Hindlimb muscle (tissue), 1 donor: ENCODE measurements at places on chromosomes 7 and 10.

DNA sequence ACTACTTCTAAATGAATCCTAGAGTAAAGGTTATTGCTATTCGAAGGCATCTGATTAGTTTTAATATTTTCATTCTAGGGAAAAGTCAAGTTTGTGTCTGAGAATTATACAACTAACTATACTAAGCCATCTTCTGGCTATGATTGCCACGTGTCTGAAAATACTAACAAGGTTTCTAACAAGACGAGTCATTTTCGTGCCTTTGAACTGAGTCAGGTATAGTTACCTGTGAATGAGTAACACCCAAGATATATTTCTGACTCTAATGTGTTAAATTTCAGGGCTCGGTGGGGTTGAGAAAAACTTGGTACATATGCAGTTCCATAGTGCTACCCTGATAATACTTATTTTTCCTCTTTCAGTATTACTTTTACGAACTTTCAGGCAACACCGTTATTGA, 35.5 kb downstream of the TASOR2 start:
- no peak for DNase-seq

DNA sequence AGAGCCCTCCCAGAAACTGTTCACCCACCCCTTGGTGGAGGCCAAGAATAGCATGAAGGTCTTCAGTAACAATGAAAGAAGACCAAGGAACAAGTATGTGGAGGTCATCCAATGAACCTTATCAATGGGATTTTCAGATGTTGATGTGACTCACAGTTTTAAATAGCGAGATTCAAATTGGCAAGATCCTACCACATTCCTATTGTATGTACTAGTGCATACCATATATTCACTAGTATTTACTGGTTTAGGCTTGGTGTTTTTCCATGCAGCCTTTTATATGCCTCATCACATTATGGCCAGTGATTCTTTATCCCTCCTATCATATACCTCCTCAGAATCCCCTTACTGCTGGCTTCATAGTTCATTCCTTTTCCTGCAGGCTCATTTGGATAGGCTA, 54.4 kb downstream of the ITGB8 start:
- DNase-seq: no peak

GRCh38 chr7:70893422-70893821, 238.5 kb upstream of the GALNT17 start:
- no peak for DNase-seq

GRCh38 chr7:21092766-21093702, 306.3 kb upstream of the SP8 start:
- DNase-seq: no peak

GRCh38 chr10:31353574-31353973, 34.6 kb downstream of the ZEB1 start:
- no peak for DNase-seq

DNA sequence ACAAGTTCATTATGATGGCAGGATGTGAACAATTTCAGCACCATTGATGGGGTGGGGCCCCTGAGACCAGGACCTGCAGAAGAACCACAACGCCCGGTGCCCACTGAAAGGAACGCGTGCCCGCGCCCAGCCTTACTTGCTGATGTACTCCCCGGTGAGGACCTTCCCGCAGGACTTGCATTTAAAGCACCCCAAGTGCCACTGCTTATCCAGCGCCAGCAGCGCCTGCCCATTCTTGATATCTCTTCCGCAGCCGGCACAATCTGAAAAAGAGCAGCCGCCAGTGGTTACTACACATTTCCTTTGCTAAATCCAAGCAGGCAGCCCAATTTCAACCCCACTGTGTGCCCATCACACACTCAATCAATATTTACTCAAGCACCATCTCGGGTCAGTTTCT, 110.6 kb downstream of the ABLIM1 start:
- DNase-seq: no peak

DNA sequence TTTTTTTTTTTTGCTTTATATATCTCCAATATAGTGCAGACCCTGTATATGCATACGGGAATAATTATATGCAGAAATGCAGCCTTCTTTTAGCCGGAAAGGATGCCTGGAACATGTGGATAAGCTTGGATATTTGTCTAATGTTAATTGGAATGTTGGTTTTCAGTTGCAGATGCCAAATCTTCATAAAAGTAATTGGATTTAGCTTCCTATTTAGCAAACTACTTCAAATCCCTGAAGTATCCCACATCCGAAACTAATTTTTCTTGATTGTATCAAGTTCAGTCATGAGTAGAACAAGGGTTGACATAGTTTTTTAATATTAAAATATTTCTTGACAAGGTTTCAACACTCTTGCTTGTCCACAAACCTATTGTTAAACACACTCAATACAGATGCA, 281.7 kb downstream of the BBS9 start:
- DNase-seq: no peak

DNA sequence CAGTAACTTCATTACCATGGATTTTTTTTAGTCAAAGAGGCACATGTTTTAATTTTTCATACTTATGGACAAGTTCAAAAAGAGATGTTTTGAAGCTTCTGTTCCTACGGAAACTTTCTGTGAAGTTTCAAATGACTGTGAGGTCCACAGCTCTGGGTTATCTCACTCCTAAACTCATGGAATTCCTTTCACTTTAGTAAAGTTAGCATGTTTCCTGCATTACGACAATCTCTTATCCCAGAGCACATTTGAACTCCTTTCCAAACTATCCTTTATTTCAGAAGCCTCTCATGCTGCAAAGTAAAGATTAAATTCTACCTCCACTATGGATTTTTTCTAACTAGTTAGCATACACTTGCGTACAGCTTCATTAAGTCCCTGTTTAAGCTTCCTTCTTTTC, 15.3 kb upstream of the ADD3 start:
- no peak for DNase-seq

DNA sequence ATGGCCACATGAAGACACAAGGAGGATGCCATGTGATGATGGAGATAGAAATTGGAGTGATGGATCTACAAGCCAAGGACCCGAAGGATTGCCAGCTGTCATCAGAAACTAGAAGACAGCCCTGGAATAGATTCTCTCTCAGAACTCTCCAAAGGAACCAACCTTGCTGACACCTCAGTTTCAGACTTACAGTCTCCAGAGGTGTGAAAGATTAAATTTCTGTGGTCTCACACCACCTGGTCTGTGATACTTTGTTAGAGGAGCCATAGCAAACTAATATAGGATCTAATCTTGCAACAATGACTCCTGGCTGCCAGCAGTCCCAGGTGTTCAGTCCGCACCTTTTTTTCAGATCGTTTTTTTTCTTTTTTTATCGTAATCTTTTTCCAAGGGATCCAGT, 647.3 kb upstream of the GHITM start:
- no peak for DNase-seq

- DNase-seq: no peak
These were observed 38.1 kb downstream of the ADAP1 start for GRCh38 chr7:916291-916941.

- DNase-seq: peak; percentile 88
These were observed 141.3 kb downstream of the NRP1 start for GRCh38 chr10:33193057-33193700.

GRCh38 chr7:92275327-92275726, 29.6 kb downstream of the ANKIB1 start:
- no peak for DNase-seq

GRCh38 chr7:72706521-72706920, 121.5 kb downstream of the TYW1B start:
- DNase-seq: no peak

- DNase-seq: no peak
These were observed 10.7 kb upstream of the CHST15 start for GRCh38 chr10:124104011-124104627.

GRCh38 chr10:84205049-84205852, 10.9 kb downstream of the CDHR1 start:
- no peak for DNase-seq

DNA sequence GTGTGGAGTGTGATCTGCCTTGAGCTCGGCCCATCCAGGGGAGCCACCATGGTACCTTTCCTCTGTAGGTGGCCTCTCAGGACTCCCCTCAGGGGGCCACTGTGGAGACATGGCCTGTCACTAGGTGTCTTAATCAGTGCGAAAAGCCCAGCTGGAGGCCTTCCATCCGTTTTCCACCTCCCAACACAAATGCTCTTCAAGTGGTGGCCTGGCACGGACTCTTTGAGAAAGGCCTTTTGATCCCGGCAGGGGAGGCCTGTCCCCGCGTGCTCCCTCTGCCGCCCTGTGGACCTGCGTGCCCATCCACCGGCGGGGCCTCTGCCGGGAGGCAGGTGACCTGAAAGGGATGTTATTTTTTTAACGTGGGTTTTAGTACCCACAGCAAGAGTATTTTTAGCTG, 149.5 kb downstream of the RGS10 start:
- DNase-seq: no peak

DNA sequence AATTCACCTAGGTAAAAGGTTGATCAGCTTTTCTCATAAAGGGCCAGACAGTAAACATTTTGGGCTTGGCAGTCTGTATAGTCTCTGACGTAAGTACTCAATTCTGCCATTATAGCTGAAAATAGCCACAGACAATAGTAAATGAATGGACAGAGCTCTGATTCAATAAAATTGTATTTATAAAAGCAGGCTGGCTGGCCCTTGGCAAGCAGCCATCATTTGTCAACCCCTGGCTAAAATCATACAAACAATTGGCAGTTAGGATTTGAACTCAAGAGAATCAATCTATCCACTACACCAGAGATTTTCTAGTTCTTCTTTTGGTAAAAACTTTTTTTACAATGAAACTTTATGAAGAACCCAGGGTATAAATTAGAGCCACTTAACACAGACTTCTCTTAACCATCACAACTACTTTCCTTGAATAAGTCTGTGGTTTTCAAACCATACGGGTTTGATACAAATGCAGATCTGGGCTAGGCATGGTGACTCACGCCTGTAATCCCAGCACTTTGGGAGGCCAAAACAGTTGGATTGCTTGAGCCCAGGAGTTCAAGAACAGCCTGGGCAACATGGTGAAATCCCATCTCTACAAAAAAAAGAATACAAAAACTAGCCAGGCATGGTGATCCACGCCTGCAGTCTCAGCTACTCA, 124.5 kb downstream of the SLC16A9 start:
- no peak for DNase-seq

DNA sequence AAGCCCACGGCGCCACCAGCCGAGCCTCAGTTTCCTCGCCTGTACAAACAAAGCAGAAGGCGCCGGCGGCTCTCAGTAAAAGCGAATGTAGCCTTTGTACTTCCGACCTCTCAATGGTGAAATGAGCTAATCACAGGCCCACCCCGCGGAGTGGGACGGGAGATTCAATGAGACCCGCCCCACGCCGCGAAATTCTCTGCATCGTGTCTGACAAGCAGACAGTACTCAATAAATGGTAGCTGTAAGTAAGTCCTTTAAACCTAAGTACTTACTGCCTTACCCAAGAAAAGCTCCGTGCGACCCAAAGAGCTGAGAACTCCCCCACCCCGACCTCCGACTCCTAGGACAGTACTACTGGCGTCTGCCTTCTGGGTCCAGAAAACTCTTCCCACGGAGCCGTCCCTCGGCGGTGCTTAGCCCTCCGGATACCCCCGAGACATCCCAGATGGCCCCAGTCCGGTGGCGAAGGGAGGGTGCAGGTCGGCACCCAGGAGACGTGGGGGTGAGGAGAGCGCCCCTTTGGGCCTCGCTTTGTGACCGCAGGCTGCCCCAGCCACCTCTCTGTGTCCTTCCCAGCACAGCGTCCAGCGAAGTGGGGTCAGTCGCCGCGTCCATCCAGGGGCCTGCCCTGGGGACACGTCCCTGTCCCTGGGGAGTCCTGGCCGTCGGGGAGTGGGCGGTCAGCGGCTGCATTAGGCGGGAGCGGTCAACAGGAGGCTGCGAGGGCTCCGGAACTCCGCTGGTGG, 972 bp upstream of the CXCL12 start:
- peak; percentile 29 for DNase-seq

- DNase-seq: no peak
These were observed 64.8 kb upstream of the MEOX2 start for GRCh38 chr7:15751191-15751701.

DNA sequence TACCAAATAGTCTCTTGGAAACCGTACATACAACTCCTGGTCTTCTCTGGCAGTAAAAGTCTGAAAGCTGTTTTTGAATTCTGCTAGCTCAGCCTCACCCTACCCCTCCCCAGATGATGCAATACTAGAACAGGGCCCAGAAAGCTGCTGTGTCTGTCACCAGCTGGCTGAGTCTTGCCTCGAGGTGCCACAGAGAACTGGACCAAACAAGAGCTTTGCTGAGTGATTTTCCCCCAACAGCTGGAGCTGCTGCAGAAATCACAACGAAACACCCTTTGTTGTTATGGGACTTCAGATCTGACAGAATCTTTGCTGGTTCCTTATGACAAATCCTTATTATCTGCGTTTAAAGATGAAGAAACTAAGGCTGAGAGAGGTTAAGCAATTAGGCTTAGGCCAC, 134.1 kb downstream of the SPAG6 start:
- DNase-seq: no peak

DNA sequence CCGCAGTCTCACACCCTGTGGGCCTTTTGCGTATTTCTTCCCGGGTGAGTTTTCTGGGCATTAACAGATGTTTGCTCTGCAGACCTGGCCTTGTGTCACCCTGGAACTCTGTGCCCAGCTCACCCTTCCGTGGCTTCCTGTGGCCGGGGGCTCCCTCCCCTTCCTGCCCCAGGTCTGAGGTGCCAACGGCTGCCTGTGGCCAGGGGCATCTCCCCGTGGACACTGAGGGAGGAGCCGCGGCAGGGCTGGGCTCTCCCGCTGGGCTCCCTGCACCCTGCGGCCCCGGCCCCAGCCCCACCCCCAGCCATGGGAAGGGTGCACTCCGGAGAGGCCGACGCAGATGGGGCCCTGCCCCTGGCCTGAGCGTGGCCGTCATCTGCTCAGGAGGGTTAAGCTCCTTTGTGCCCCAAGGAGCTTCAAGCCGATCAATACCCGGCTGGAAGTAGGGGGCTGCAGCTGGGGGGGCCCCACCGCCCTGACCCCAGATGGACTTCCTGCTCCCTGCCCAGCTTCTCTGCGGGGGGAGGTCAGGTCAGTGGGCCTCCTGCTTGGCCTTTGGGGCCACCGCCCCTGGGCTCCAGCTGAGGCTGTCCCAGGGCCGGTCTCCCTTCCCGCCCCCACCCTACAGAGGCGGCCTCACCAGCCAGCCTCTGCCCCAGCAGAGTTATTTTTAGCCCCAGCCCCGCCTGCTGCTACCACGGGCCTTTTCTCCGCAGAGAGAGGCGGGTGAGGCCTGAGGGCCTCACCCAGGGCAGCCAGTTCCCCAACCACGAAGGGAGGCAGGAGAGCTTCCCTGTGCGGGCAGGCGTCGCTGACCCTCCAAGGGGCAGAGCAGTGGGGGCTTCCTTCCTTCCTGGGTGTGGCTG, 24.2 kb downstream of the PWWP2B start:
- DNase-seq: no peak

GRCh38 chr10:34962866-34963265, 127.3 kb downstream of the CUL2 start:
- DNase-seq: no peak

- DNase-seq: no peak
These were observed 98.2 kb downstream of the RNF216 start for GRCh38 chr7:5683280-5683670.
